ENCODE measurements at places on chromosomes 1 and 21.

GRCh38 chr1:3137111-3138100 is 68.4 kb downstream of the PRDM16 start:
- no peak for DNase-seq

GRCh38 chr1:232204269-232204668 is 425.7 kb downstream of the SIPA1L2 start:
- DNase-seq, result no peak

- no peak for DNase-seq
Observed at GRCh38 chr1:193358419-193358818, 172.0 kb upstream of the B3GALT2 start.

DNA sequence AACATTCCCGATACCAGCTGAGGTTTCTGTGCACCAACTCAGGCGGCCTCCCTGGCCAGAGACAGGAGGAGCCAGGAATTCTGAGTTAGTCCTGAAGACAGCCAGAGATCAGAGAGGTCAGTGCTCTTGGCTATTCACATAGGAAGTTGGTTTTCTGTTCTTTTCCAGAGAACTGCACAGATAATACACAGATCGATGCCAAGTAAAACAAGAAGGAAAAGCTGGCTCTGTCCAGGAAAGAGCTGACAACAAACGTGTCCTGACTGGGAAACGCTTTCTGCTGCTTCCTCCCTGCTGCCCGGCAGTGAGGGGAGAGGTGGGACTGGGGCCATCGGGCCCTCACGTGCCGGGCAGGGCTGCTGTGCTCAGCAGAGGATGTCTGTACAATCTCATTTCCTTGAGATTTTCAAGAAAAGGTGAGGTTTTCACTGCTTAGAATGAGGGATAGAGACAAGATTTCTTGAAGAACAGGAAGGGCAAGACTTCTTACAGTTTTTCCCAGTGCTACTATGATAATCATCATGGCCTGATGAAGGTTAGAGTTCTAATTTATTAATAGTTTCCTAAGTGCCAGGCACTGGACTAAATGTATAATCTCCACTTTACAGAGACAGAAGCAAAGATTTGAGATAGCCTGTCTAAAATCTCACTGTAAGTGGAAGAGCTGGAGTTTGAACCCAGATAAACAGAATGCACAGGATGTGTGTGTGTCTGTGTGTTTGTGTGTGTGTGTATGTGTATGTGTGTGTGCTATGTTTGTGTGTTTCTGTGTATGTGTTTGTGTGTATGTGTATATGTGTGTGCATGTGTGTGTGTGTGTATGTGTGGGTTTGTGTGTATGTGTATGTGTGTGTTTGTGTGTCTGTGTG is 211.0 kb upstream of the RAB4A start:
- DNase-seq, result no peak
